ENCODE measurements at places on chromosomes 16 and 17.
A peak's percentile ranks its signal among the peaks of the same experiment; 100 is the strongest.

DNA sequence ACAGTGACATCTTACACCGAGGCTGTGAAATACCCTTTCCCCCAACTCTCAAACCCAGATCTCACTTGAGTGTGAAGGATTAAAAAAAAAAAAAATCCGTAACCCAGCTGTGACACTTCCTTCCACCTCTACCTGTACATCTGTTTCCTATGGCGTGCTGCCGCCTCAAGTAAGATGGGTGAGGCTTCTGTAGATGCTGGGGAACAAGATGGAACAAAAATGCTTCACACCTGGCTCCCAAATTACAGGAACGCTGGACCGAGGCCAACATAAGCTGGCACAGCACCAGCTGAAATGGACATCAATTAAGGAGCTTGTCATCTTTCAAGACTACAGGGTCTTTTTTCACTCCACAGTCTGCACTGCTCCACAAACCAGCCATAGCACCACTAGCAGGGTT lies 95.9 kb downstream of the HIC1 start:
- DNase-seq: no peak

DNA sequence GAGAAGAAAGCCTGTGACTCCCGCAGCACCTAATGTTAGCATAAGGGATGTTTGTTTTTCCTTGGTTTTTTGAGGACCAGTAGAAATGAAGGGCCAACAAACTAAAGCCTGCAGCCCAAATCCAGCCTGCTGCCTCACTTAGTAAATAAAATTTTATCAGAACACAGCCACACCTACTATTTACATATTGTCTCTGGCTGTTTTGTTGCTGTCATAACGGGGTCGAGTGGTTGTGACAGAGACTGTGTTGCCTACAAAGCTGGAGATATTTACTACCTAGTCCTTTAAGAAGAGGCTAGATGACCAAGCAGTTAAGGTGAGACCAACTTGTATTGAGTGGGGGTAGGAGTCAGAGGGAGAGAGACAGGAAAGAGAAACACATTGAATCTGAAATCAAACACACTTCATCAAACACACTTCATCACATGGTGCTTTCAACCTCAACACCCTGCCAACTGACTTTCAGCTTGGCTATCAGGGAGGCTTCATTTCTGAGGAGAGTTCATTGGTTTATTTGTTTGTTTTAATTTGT lies 546.3 kb upstream of the CDH11 start:
- no peak for DNase-seq

DNA sequence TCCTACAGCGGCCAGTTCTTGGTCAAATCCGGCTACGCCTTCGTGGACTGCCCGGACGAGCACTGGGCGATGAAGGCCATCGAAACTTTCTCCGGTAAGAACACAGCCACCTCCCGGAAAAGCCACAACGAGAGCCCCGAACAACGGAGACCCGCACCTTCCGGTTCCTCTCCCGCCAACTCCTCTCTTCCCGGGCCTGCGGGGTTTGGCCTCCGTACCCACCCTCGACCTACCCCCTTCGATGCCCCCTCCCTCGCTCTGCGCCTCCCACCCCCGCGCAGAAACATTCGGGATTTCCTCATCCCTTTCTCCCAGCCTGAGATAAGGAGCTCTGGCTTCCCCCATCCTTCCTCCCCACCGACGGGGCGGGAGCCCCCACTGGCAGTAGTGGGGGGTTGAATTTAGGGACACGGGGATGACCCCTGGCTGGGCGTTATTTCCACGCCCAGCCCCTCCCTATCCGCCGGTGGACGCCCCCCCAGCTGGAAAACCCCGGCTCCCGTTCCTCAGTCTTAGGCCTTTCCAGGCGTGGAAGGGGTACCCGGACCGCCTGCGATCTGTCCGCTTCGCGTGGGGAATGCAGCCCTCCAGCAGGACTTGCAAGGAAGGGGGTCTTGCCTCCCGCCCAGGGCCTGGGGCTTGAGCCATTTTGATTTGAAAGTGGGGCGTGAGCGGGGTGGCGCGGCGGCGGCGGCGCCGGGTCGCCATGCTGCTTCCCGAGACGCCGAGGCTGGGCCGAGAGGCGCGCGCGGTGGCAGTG lies 822 bp downstream of the IGF2BP1 start:
- no peak for DNase-seq

GRCh38 chr16:2333231-2333630 lies 7.3 kb downstream of the ABCA3 start:
- DNase-seq: no peak

GRCh38 chr16:35255186-35255803 lies 1795.9 kb downstream of the TP53TG3F start:
- DNase-seq: no peak

DNA sequence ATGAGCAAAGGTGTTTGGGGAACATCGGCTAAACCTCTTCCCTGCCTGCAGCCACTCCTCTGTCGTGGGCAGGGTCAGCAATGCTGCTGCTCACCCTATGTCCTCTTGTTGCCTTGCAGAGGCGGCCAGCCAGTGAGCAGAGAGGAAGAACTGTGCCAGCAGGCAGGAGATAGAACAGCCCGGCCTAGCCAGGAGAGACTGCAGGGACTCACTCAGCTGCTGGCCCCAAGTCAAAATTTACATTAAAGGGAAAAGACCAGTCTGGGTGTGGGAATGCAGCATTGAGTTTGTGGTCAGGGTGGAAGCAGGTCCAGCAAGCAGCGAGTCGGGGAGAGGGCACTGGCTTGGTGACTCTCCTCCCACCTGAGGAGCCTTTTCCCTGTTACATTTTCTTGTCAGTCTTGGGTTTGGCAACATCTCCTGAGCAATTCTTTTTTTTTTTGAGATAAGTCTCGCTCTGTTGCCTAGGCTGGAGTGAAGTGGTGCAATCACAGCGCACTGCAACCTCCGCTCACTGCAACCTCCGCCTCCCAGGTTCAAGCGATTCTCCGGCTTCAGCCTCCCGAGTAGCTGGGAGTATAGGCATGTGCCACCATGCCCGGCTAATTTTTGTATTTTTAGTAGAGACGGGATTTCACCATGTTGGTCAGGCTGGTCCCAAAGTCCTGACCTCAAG lies 22.7 kb downstream of the LIG3 start:
- DNase-seq: no peak

DNA sequence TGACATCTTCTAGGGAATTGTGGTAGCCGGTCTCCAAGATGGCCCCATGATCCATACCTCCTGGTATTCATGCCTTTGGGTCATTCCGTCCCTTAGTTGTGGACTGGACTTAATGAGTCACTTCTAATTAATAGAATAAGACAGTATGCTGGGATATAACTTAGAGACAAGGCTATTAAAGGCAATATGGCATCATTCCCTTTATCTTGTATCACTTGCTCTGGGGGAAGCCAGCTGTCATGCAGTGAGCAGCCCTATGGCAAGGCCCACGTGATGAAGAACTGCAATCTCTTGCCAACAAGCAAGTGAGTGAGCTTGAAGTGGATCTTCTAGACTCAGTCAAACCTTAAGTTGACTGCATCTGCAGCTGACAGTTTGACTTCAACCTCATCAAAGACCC lies 97.8 kb upstream of the MED13 start:
- no peak for DNase-seq

DNA sequence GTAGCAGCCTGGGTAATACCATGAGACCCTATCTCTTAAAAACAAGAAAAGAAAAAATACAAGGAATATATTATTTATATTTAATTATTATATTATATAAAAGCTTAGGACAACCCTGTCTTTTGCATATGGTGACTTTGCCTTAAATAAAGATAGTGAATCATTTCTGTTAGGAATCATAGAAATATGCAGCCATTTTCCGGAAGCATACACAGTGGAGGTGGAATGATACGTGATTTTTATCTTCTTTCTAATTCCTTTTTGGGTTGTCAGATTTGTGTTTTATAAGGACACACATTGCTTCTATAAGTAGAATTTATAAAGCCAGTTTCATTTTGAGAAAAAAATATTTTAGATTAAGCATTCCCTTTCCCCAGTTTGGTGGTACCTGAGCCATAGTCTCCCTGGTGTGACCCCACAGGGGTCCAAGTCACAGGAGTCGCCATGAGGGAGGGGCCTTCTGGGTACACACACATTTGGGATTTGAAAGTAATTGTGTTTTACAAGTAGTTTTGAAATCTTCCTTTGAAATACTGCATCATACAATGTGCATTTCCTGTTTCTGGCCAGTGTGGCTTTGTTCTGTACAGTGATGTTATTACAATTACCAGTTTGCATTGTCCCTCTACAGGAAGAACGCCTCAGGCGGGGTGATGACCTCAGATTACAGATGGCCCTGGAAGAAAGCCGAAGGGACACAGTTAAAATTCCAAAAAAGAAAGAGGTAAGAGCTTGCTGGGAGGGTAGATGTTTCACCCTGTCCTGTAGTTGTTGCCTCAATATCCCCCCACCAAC lies 50.9 kb downstream of the B9D1 start:
- DNase-seq: no peak

- DNase-seq: no peak
These were observed 44.7 kb downstream of the SNX11 start for GRCh38 chr17:48152289-48152688.

DNA sequence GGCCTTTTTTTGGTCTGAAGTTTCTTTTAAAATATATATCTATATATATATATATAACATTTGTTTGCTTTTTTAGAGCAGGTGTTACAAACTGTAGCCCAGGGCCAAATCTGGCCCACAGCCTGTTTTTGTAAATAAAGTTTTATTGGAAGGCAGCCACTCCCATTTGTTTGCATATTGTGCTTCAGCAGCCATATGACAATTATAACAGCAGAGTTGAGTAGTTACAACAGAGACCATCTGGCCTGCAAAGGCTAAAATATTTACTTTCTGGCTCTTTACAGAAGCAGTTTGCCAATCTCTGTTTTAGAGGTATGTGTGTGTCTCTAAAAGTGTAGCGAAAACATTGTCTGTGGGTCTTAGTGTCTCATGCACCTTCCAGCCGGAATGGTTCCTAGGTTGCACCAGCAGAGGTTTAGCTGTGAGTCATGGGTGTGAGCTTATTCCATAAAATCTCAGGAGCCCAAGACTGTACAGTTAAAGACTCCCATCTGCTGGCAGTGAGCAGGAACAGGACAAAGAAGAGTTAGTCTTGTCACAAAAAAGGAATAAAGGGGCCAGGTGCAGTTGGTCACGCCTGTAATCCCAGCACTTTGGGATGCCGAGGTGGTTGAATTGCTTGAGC lies 23.8 kb downstream of the LCMT1 start:
- DNase-seq: no peak

DNA sequence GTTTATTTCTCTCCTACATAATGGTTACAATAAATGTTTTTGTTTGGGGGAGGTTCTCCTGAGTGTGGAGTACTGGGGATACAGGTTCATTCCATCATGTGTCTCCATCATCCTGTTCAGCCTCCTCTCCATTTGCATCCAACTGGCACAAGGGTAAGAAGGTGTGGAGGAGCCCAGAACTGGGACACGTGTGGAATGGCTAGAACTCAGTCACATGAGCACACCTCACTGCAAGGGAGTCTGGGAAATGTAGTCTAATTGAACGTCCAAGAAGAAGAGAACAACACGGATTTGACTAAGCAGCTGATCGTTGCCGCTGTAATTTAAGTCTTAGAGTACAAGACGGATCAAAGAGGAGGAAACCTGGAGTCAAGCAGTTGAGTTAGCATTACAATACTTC lies 6.1 kb downstream of the OR1A1 start:
- DNase-seq: no peak

DNA sequence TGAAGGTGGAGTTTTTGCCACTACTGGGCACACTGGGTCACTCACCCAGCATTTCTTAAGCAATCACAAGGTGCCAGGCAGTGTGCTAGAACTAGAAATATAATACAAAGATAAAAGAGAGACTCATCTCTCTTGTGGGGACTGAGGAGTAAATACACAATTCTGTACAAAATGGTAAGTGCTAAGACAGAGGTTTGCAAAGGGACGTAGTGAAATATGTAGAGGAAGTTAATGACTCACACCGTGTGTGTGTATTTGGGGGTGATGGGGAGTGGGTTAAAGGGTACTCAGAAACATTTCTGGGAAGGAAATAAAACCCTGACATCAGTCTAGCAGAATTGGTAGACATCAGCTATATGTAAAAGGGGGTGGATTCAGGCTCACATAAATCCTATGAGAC lies 389.3 kb downstream of the CA10 start:
- DNase-seq: peak; percentile 19

DNA sequence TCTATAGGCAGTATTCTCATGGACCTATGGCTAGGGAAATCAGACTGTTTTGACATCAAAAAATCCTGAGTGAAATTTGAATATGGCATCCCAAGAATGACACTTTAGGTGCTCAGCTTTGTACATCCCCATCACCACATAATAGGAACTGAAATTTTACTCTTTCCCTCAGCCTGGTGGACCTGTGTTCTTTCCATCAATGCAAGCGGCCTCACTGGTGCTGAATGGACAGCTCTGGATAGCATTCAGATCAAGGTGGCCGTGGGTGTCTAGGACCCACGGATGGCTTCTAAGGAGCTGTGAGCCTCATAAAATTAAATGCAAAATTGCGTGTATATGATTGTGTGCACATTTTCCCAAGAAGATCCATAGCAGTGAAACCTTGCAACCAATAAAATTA lies 152.6 kb downstream of the MAP2K6 start:
- no peak for DNase-seq

DNA sequence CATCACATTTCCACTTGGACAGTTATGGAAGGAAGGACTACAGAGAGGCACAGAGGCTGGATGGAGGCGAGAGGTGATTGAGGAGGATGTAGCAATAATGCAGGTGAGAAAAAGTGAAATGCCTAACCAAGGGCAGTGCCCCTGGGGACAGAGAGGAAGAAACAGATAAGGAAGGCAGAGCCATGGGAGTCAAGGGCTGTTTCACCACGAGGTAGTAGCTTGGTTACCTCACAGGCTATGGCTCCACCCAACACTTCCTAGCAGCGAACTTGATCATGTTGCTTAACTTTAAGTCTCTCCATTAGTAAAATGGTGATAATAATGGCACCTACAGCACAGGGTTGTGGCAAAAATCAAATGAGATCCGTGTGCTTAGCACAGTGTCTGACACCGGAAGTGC lies 83.9 kb downstream of the YPEL2 start:
- DNase-seq: no peak

DNA sequence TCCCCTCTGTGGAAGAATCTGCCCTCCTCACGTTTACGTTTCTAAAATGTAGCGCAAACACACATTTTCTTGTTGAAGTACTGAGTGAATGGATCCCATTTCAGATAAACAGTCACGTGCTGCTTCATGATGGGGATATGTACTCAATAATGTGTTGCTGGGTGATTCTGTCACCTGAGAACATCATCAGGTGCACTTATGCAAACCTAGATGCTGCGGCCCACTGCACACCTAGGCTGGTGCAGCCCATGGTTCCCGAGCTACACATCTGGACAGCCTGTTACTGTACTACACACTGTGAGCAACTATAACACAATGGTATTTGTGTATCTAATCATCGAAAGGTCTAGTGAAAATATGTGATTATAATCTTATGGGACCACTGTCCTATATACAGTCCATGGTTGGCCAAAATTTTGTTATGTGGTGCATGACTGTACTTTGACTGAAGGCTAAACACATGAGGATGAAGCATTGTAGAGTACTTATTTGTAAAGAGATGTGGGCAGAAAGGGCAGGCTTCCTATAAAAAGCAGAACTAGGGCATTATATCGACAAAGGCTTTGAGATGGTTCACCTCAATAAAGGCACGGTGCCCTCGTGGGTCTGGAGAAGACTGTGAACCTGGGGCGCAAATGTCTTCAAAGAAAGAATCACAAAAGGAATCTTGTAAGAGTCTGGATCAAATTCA lies 26.3 kb downstream of the MARF1 start:
- DNase-seq: no peak

All from activated CD4-positive, alpha-beta T cell treated with anti-CD3 and anti-CD28 coated beads, Interleukin-10, Interleukin-2, amounts not matched to agents 100 ng/mL and 50 ng/mL, durations not matched to agents 16 hours and 8 hours (primary cell).